Activated CD8-positive, alpha-beta T cell treated with anti-CD3 and anti-CD28 coated beads, Interleukin-2, amount 10 ng/mL, durations not matched to agents 7 days and 5 days (primary cell): ENCODE measurements at places on chromosomes 4 and X.

GRCh38 chrX:150879855-150880807 lies 18.3 kb downstream of the CD99L2 start:
- DNase-seq, result no peak

DNA sequence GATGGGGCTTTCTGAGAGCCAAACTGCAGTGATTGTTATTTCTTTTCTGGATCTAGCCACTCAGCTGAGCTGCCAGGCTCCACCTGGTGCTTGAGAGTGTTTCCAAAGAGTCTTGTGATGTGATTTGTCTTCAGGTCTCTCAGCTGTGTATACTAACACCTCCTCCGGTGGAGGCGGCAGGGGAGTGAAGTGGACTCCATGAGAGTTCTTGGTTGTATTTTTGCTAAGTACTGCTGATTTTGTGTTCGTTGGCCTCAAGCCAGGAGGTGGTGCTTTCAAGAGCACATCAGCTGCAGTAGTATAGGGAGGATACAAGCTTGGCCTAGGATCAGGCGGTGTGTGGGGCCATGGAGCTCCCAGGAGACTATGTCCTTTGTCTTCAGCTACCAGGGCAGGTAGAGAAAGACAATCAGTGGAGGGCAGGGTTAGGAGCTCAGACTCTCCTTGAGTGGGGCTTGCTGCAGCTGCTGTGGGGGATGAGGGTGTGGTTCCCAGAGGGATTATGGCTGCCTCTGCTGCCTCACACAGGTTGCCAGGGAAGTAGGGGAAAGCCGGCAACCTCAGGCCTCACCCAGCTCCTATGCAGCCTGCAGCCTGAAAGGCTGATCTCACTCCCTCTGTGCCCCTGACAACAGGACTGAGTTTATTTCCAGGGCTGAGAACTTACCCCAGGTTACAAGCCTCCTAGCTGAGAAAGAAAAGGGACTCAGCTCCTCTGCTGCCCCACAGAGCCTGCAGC lies 62.4 kb downstream of the NPFFR2 start:
- no peak for DNase-seq

DNA sequence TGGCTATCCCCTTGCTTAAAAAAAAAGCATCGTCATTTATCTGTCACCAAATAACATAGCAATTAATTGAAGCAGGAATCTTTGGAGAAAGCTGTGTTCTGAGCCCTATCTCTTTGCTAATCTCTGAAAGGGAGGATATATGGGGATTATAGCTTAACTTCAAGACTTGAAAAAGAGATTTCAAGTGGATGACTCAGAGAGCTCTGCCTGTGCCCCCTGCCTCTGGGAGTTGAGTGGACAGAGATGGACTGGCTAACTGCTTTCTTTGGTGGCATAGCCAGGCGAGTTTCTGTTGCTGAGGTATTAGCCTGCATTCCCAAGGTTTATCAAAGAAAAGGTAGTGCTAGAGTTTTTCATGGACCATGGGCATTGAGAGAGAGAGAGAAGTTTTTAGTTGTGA lies 91.6 kb downstream of the DDIT4L start:
- no peak for DNase-seq

DNA sequence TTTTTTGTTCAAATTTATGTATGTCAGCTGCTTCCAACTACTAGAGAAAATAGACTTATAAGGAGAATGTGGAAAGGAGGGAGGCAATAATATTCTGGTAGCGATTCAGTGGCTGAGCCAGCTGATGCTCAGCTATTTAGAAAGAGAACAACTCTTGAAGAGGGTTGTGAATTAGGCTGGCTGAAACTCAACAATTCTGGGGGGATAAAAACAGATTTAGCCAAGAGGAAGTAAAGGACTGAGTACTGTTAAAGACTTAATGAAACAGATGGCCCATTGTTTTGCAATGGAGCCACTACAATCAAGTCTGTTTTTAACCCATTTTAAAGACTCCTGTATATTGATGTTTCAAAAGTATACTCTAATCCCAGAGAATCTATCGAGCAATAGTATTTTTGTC lies 1058.9 kb downstream of the C4orf33 start:
- no peak for DNase-seq

DNA sequence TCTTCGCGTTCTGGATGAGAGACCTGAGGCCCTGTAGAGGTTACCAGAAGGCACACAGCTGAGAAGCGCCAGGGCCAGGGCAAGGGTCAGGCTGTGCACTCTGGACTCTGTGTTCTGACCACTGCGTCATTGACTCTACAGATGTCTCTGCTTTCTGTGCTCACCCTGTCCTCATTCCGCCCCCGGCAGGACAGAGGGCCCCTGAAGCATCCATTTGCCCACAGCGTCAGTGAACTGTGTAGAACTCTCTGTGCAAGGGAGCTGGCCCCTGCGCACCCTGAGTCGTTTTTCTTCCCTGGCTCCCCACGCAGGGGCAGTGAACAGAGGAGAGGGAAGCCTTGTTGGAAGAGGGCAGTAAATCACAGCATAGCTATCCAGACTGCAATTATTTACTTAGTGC lies 6.1 kb upstream of the WAS start:
- no peak for DNase-seq

DNA sequence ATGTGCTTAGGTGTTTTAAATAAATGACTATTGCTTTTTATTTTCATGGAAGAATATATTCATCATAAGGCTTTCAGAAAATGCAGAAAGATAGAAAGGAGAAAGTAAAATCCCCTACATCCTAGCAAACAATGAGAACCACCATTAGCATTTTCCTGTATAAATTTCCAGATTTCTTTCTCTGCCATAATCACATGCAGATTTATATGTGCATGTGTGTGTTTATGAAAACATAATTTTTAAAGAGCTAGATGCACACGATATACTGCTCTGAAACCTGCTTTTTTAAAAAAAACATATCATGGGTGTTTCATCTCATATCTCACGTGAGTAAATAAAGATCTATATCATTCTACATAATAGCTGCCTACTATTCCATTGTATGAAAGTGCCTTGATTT lies 26.4 kb upstream of the PPARGC1A start:
- no peak for DNase-seq

GRCh38 chr4:1910643-1911042 lies 39.5 kb downstream of the NSD2 start:
- DNase-seq, result peak; percentile 37

- no peak for DNase-seq
Observed at GRCh38 chr4:52869196-52869595, 7.1 kb downstream of the RASL11B start.

DNA sequence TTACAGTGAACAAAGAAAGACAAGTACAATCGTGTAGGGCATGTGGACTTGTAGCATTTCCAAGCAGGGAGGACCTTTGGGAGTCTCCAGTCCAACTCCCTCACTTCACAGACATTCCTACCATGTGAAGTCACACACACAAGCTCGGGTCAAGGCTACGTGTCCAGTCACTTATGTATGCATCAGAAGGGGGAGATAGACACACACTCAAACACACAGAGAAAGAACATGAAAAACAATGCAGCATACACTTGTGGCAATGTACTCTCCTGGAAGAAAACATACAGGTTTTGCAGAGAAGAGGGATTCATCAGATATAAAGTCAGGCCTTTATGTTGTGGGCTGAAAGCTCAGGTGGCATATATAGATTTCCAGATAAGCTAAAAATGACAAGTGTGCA lies 136.1 kb upstream of the MID1 start:
- no peak for DNase-seq

- no peak for DNase-seq
Observed at GRCh38 chrX:40273356-40274050, 175.7 kb upstream of the BCOR start.

GRCh38 chr4:20960291-20960690 lies 260.0 kb downstream of the PACRGL start:
- DNase-seq, result no peak
